ENCODE measurements at places on chromosomes 2 and 18.
A peak's percentile ranks its signal among the peaks of the same experiment; 100 is the strongest.

- no peak for DNase-seq
Measured at GRCh38 chr2:199797431-199798403, 53.3 kb downstream of the FTCDNL1 start.

DNA sequence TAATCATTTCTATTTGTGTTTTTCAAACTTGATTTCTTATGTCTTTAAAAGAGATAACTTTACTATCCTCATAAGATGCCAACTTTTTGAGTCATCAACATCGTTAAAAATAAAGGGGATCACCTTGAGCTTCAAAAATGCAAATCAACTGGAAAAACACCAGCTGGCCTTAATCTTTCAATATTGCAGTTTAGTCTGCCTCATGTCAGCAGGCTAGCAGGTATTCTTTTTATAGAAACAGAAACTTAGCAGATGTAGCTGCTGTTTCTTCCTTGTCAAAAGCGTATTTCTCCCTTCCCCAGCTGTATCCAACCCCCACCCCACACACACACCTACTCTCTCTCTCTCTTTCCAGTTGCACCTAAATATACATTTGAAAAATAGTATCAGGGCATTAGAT lies 154.1 kb upstream of the ZNF804A start:
- peak; percentile 72 for DNase-seq

- DNase-seq, result no peak
Measured at GRCh38 chr18:50451100-50451842, 76.4 kb downstream of the SKA1 start.

- DNase-seq, result no peak
Measured at GRCh38 chr18:75350857-75351256, 76.6 kb downstream of the SMIM21 start.

DNA sequence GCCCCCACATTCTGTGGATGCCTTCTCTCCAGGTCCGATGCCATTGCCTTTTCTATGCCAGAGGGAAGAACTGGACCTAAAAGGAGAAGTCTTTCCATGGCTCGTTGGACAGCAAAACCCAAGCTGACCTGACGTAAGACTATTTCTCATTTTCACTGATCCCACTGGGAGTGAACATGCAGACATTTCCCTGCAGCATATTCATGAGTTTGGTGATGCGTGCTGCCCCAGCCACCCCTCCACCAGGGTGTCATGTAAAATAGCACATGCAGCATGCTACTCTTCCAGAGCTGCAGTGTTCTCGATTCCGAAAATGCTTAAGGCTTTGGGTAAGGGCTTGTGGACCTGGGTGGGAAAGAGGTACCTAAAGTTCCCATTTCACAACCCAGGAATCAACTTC lies 221.2 kb downstream of the UXS1 start:
- no peak for DNase-seq

- no peak for DNase-seq
Measured at GRCh38 chr18:73647391-73647790, 500.2 kb downstream of the FBXO15 start.

GRCh38 chr2:232520489-232520888 lies 301 bp downstream of the PRSS56 start:
- DNase-seq, result no peak

DNA sequence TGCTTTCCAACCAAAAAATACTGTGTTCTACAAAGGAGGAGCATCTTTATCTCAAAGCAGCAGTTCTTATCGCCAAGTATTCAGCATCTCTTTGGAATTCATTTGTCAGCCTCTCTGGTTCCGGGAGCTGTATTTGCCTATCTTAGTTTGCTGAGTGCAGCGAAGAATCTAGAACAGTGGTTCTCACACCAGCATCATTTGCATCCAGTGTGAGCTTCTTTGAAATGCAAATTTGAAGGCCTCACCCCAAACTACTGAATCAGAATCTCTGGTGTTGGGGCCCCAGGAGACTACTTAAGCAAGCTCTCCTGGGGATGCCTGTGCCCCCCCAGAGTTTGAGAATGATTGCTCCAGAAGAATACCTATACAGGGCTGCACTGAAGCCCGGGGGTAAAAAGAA lies 1.5 kb upstream of the PTPN2 start:
- no peak for DNase-seq

DNA sequence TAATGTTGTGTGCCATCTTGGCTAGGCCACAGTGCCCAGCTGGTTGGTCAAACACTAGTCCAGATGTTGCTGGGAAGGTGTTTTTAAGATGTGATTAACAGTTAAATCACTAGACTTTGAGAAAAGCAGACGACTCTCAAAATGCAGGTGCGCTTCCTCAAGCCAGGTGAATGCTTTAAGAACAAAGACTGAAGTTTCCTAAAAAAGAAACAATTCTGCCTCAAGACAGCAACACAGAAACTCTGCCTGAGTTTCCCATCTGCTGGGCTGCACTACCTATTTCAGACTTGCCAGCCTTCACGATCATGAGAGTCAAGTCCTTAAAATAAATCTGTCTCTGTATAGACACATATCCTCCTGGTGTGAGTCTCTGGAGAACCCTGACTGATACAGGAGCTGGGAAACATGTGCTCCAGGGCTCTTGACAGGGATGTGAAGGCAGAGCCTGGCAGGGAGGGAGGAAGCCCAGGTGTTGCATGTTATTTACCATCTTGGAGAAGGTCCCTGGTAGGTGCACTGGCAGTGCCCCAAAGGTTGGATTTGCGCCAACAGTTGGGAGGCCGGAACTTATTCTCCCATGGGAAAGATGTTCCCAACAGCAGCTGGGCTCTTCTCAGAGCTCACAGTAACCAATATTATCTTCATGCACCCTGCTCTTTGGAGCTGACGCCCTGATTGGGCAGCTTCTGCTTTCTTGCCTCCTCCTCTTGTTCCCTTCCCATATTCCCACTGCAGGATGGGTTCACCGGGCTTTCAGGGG lies 43.9 kb downstream of the ST6GAL2 start:
- DNase-seq, result no peak

DNA sequence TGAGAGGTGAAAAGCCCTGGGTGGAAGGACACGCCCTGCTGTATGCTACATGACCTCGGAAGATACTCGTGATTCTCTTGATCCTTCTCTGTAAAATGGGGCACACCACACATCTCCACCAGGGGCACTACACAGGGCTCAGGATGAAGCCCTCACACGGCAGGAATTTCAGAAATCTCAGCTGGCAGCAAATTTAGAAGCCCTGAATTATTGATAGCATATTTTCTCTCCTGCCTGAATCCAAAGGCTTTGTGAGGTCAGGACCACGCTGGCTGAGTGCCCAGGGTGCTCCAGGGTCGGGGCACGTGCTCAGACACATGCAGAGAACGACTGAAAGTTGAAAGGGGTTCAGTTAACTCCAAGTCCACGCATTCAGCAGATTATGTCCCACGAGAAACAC lies 42.1 kb upstream of the GALR1 start:
- DNase-seq, result peak; percentile 26

GRCh38 chr2:12212841-12213597 lies 466.6 kb downstream of the LPIN1 start:
- no peak for DNase-seq

DNA sequence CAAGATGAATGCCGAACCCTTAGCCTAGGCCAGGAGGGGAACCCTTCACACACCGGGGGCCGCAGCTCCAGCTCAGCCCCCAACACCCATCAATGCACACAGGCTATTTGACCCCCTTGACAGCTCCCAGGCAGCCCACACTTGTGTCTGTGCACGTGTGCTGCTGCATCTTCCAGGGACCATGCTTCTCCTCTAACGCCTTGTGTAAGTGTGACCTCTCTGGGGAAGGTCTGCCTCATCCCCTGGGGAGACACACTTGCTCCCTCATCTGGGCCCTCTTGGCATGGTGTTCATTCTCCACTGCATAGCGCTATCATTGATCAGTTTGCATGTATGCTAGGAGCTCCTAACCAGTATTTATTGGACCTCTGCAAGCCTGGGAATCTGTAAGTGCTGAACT lies 120.0 kb upstream of the FHL2 start:
- no peak for DNase-seq

DNA sequence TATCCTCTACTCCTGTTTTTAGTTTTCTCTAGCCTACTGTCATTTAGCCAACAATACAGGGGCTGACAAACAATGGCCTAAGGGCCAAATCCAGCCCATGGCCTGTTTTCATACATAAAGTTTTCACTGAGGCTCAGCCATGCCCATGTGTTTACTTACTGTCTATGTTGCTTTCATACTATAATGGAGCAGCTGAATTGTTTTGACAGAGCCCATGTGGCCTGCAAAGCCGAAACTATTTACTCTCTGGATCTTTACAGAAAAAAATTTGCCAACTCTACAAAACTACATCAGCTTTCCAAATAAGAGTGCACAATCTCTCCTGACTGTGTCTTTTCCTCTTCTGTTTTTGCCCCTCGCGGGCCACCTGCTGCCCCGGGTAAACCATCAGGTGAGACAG lies 24.0 kb downstream of the LGALSL start:
- DNase-seq, result no peak

GRCh38 chr2:51011693-51012092 lies 20.2 kb downstream of the NRXN1 start:
- DNase-seq, result no peak

DNA sequence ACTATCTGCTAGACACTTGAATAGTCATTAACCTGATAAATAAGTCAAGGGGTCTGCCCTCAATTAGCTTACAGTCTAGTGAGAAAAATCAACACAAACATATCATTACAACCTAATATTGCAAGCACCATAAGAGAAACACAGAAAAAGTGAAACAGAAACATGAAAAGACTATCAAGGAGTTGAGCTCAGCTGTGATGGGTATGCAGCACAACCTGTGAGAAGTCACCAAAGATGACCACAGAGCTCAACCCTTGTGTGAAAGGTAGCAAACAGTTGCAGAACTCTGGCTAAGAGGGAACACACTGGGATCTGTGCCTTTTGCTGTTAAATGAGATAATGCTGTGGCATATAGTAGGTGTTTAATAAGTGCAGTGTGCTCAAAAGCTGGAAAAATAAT lies 11.7 kb downstream of the ZNF385B start:
- no peak for DNase-seq

DNA sequence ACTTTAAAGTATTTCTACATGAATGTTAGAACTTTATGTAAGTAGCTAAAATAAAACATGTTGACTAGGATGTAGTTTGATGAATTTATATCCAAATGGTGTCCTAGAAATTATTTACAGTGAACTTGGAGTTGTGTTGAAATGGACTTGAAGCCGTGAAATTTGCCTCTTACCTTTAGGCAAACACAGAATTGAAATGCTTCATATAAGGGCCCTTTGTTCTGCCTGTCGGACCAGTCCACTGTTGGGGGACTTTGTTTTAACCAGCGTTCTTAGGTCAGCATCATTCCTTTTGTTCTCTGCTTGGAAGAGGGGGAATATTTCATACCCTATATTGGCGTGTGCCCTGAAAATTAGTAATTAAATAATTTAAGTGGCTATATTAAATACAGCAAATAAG lies 18.3 kb downstream of the RAB12 start:
- no peak for DNase-seq

- no peak for DNase-seq
Measured at GRCh38 chr18:3380384-3380961, 69.5 kb upstream of the TGIF1 start.

- no peak for DNase-seq
Measured at GRCh38 chr2:7015007-7015950, 98.1 kb downstream of the RNF144A start.

GRCh38 chr2:157929871-157930667 lies 53.9 kb upstream of the ACVR1 start:
- no peak for DNase-seq

- DNase-seq, result no peak
Measured at GRCh38 chr2:27021253-27022049, 11.3 kb upstream of the TMEM214 start.

- DNase-seq, result peak; percentile 27
Measured at GRCh38 chr2:217101972-217102371, 242.1 kb upstream of the TNP1 start.

GRCh38 chr2:148990968-148991367 lies 47.5 kb upstream of the LYPD6B start:
- no peak for DNase-seq

- no peak for DNase-seq
Measured at GRCh38 chr2:118813601-118814339, 33.7 kb downstream of the EN1 start.

DNA sequence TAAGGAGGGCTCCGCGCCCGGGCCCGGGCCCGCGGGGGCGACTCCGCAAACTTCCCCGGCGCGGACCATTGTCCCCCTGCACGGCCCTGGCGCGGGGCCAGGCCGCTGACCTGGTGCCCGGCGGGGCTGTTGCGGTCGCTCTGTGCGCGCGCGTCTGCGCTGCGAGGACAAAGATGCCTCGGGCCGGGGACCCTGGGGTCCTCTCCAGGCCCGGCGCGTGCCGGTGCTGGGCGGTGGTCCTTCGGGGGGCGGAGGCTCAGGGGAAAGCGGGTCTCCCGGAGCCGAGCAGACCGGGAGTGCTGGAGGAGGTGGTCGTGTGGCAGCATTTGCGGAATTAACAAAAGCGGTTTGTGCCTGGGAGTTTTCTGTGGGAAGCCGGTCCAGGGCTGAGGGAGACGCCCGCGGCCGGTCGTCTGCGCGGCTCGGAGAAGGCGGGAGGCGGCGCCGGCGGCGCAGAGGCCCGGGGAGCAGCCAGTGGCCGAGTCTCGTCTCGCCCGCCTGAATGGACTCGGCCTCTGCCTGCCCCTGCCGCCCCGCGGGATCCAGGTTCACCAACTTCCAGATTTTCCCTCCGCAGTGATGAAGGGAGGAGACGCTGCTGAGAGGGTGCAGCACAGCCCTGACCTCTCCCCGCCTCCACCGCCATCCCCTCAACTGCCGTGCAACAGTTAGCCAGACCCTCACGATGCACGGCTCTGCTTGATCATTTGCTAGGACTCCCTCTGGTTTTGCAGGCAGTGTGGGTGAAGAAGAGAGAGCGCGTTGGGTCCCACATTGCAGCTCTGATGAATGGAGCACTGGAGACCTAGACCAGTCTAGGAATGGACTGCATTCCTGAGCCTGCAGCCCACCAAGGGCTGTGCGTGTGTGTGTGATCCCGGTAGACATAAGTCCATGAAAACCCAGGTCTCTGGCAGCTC lies 705 bp downstream of the EFR3B start:
- no peak for DNase-seq

DNA sequence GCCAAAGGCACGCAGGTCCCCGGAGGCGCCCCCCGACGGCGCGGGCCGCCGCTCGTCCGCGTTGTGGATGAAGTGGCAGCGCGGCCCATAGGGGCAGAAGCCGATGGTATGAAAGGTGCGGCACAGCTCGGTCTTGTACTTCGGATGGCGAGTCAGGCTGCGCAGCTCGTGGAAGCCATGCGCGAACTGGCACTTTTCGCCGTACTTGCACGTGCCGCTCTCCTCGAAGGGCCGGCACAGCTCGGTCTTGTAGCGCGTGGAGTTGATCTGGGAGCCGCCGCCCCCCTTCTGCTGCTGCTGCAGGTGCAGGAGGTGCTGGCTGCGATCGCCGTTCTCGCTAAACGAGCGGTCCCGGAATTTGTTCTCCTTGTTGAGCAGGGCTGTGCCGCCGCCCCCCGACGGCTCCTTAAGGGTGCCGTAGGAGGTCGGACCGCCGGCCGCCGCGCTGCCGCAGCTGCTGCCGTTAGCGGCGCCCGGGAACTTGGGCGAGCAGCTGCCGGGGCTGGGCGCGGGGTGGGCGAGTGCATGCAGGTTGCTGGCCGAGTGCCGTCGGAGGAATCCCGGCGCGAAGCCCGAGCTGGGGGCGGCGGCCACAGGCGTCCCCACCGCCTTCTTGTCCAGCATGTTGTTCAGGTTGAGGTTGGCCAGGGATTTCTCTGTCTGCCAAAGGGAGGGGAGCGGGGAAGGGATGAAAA lies 1.2 kb downstream of the ZFP36L2 start:
- no peak for DNase-seq

Data from GM12864 (cell line).